ENCODE measurements at places on chromosomes 4 and X. TPM values are rescaled to one million over a fixed set of nuclear protein-coding genes. Genes with fewer than 3 reads are reported as not detected.

Gene TLR2
- total RNA-seq = 0.36 TPM

Gene MYOZ2
- total RNA-seq = 0.29 TPM

Gene SHROOM2
- 6.2 TPM for total RNA-seq

Gene UGT2B11
- total RNA-seq = not detected

Gene CENPE
- total RNA-seq = 13.0 TPM

Gene ACSL1
- 61.0 TPM for total RNA-seq

Gene DGKK
- total RNA-seq = not detected

Gene FGG
- total RNA-seq = not detected

Gene CENPVL1
- total RNA-seq = not detected

- peak; percentile 26 for DNase-seq
Observed at GRCh38 chrX:39795605-39796004, 302.2 kb downstream of the BCOR start.

- DNase-seq = peak; percentile 92
Observed at GRCh38 chrX:18873189-18873791, 110.6 kb downstream of the PHKA2 start.

DNA sequence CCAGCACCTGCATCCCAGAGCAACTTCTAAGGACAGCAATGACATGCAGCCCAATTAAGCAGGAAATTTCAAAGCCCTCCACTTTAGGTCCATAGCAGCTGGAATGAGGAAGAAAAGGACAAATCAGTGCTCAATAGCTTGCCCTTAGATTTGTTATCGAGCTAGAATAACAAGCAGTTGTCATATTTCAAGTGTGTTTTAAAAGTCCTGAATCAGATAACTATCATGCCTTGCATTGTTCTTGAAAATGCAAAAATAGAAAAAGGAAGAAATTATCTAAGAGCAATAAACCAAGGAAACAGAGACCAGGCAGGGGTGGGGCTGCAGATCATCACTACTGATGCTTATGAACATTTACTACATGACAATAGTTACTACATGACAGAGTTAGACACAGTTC, 43.9 kb upstream of the KLF3 start:
- no peak for DNase-seq

DNA sequence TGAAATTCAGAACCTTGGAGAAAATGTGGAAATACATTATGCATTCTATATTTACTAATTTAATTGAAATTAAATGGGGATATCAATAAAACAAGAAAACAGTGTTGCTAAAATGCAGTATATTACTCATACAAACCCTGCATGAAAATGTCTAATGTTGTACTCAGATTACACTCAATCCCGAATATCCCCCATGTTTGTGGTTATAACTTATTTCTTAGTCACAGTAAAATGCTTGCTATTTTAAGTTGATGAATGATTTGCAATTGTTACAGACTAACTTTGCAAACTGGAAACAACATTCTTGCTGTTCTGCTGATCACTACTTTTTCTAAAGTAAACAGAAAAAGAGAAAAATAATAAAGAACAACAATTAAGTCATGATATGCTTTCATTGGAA, 33.1 kb upstream of the ANXA10 start:
- no peak for DNase-seq

GRCh38 chr4:138178566-138178965, 63.6 kb downstream of the SLC7A11 start:
- no peak for DNase-seq

- no peak for DNase-seq
Observed at GRCh38 chrX:30831082-30831481, 58.0 kb downstream of the TAB3 start.

GRCh38 chrX:97539970-97540519, 656.3 kb downstream of the RPA4 start:
- no peak for DNase-seq

- DNase-seq = no peak
Observed at GRCh38 chr4:157576671-157577217, 356.2 kb downstream of the GRIA2 start.

GRCh38 chr4:79609817-79610216, 201.8 kb upstream of the GK2 start:
- DNase-seq = no peak

- DNase-seq = no peak
Observed at GRCh38 chrX:22177950-22178515, 94.7 kb upstream of the CBLL2 start.

Measured in osteoblast (primary cell).